Stimulated activated CD4-positive, alpha-beta T cell treated with anti-CD3 and anti-CD28 coated beads, Interleukin-15, amount 100 ng/mL, for 1 hour (primary cell): ENCODE measurements at places on chromosomes 6 and 20.

DNA sequence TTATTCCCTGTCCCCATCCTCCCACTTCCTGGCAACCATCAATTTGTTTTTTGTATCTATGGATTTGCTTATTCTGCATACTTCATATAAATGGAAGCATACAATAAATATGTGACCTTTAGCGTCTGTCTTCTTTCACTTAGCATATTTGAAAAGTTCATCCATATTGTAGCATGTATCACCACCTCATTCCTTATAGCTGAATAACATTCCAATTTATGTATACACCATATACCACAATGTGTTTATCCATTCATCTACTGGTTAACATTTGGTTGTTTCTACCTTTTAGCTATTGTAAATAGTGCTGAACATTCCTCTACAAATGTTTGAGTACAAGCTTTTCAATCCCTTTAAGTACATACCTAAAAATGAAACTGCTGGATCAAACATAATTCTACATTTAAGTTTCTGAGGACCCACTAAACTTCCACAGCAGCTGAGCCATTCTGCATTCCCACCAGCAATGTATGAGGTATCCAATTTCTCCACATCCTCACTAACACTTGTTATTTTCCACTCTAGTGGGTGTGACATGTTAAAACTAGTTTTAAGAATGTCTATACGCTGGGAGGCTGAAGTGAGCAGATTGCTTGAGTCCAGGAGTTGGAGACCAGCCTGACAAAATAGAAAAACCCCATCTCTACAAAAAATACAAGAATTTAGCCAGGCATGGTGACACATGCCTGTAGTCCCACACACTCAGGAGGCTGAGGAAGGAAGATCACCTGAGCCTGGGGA is 32.9 kb downstream of the NUDT3 start:
- DNase-seq, result no peak

GRCh38 chr6:43311666-43312065 is 3.0 kb upstream of the CRIP3 start:
- DNase-seq, result no peak

GRCh38 chr6:27059621-27060425 is 187.7 kb upstream of the PRSS16 start:
- DNase-seq, result no peak

GRCh38 chr20:35661053-35661452 is 3.6 kb downstream of the CPNE1 start:
- no peak for DNase-seq

GRCh38 chr6:113488812-113489685 is 368.1 kb upstream of the MARCKS start:
- DNase-seq, result no peak

- no peak for DNase-seq
These were observed 144.1 kb upstream of the PDE7B start for GRCh38 chr6:135707426-135707825.

DNA sequence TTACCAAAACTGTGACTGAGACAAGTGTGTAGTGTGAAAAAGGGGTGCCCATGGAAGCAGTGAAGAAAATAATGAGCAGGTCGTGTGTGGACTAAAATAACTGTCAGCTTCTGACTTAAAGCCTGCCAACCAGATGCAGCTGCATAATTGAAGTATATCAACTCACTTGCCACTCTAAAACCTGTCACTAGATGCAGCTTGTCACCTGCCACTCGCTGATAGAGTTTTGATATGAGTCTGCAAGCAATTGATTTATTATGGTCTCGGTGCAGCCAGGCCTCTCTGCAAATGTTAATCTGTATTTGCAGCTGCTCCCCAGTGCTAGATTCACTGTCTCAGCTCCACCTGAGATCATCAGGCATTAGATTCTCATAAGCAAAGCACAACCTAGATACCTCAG is 1090.0 kb upstream of the EYS start:
- DNase-seq, result no peak

DNA sequence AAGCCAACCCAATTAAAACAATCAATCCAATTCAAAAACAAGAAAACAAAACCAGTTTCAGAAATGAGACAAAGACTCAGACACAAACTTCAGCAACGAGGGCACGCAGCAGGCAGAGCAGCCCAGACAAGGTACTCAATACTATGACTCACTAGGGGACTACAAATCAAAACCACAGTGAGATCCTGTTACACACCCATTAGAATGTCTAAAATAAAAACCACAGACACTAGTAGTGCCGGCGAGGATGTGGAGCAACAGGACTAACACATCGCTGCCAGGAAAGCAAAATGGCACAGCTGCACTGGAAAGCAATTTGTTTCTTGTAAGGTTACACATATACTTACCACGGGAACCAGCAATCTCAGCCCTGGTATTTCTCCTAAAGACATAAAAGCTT is 28.4 kb upstream of the MAS1L start:
- no peak for DNase-seq

- DNase-seq, result no peak
These were observed 59.9 kb upstream of the TMEM30A start for GRCh38 chr6:75344455-75344854.

DNA sequence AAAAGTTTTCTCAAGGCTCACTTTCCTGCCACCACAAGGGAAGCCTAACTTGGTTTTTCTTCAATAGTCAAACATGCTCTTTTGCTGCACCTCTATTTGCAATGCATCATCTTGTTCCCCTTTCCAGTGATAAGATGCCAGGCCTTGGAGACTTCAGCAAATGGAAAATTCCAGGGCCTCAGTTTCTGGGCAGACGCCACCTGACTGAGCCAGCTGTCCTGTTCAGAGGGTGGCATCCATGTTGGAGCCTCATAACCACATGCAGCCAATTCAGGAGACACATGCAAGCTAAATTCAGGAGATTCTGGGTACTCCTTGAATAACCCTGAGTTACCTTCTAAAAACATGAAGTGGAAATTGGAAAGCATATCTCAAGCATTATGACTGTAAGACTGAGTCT is 285.6 kb upstream of the RNF24 start:
- no peak for DNase-seq

DNA sequence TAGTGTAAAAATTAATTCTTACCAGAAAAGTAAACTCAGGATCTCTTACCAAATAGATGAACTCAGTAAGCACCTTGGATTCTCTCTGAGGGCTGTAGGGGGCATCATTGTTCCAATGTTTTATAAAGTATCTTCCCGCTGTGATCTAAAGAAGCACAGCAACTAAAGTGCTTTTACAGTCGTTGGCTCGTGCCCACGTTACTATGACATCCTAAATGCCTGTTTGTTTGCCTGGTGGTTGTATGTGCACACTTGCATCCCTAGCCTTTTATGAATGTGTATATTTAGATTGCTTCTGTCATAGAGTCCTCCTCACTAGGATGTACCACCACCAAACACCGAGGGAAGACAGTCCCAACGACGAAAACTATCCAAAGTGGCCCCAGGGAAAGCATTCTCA is 34.5 kb downstream of the SLX4IP start:
- DNase-seq, result no peak

DNA sequence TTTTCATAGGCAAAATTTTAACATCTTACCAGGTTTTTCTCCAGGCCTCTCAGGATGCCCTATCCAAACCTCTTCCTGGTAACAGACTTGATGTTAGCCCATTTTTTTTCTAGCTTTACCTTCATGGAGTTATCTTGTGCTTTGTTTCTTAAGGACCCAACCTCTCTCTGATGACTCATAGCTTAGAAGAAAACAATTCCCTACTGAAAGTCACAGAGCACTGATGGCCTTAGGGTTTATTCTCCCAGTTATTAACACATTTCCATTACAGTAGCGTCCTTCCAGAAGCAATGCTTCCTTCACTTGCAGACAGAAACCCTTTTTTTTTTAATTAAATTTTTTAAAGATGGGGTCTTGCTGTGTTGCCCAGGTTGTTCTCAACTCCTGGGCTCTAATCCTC is 79.4 kb downstream of the IYD start:
- no peak for DNase-seq

GRCh38 chr6:11389977-11390376 is 147.6 kb upstream of the TMEM170B start:
- DNase-seq, result no peak

DNA sequence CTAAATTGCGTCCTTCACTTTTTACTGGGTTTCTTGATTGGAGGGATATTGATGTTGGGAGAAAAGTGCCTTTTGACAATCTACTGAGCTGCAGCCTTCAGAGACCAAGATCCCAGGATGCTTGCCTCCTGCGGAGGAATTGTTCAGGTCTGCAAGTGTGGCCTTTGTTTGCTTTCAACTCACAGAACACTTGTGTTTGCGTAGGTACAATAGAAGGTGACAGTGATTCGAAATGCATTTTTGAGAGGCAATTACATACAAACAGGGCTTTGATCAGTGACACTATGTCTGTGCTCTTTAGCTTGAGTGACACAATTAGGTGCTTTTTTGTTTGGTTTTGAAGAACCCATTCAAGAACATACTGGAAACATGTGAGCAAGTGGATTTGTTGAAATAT is 600.6 kb downstream of the QKI start:
- DNase-seq, result no peak

GRCh38 chr6:139977887-139978332 is 603.5 kb upstream of the CITED2 start:
- DNase-seq, result no peak

DNA sequence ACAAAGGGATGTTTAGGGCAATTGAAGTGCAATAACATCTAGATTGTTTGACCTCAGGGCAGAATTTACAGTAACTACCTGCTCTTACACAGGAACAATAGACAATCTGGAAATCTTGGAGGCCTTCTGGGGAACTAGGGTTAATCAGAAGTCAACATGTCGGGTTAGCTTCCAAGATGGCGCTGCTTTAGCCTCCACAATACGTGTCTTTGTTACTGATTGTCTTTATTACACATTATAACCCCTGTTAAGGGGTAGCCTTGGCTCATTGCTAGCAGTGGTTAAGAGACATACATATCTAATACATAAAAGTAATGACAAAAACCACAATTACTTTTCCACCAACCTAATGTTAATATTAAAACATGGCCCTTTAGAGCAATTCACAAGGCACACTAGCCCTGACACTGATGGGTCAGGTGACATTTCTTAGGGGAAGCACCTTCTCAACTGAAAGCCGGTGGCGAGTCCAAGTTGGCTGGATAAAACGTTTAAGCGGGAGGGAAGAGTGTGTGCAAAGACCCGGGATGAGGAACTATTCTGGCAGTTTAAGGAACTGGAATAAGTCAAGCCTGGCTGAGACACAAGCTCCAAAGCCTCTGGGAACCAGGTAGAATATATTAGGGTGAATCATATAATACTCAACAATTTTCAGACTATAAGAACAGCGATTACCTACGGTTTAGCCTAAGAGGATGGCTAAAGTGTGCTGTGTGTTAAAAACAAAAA is 236.9 kb downstream of the BCAS1 start:
- DNase-seq, result no peak

GRCh38 chr6:54083287-54083686 is 28.0 kb upstream of the MLIP start:
- DNase-seq, result no peak

GRCh38 chr6:168125429-168126001 is 46.5 kb upstream of the FRMD1 start:
- DNase-seq, result no peak

- DNase-seq, result no peak
These were observed 95.2 kb downstream of the PLCB1 start for GRCh38 chr20:8227293-8227692.

- DNase-seq, result peak; percentile 33
These were observed at the start of gene PLEKHG1 for GRCh38 chr6:150599199-150600009. PLEKHG1 (plus strand) TSS chr6:150599885; CDS start chr6:150733682, 133,797 bp downstream.

DNA sequence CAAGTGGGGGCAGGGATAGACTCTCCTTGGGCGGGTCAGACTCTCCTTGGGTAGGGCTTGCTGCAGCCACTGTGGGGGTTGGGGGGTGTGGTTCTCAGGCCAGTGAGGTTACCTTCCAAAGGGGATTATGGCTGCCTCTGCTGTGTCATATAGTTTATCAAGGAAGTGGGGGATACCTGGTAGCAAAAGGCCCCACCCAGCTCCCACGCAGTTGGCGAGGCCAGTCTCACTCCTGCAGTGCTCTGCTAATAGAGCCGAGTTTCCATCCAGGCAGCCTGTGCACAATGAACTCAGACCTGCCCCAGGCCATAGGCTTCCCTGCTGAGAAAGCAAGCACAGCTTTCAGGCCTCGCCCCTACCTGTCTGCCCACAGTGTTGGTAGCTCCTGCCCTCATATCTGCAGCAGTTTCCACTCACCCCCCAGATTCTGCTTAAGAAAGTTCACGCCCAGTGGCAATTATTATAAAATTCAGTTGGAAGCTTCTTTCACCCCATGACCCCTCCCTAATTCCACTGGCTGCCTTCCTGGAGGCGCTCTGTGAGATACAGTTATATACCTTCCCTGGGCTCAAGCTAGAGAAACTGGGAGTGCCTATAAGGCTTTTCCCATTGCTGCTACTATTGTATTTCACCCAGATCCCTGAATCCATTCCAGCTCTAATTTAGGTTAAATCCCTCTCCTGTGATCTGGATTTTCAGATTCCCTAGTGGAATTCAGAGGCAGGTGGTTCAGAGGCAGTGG is 56.1 kb downstream of the HDDC2 start:
- DNase-seq, result no peak

- no peak for DNase-seq
These were observed 23.2 kb upstream of the FOXP4 start for GRCh38 chr6:41522780-41523548.

DNA sequence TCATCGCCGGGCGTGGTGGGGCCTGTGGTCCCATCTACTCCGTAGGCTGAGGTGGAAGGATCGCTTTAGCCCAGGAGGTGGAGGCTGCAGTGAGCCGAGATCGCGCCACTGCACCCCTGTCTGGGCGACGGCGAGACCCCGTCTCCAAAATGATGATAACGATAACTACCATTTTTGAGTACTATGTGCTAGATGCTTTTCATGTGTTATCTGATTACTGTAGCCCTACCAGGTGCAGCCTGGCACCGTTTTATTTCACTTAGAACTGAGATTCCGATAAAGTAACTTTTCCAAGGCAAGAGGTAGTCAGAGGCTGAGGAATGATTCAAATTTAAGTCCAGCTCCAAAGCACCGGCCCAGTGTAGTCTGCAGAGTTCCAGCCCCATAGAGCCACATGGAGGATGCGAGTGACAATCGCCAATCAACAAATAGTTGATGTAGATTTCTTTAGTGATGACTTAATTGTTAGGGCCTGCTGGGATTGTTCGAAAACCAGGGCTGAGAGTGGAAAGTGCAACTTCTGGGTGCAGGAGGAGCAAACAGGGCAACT is 727 bp downstream of the ERMARD start:
- no peak for DNase-seq

GRCh38 chr20:3165473-3166337 is 6.0 kb upstream of the FASTKD5 start:
- DNase-seq, result no peak

DNA sequence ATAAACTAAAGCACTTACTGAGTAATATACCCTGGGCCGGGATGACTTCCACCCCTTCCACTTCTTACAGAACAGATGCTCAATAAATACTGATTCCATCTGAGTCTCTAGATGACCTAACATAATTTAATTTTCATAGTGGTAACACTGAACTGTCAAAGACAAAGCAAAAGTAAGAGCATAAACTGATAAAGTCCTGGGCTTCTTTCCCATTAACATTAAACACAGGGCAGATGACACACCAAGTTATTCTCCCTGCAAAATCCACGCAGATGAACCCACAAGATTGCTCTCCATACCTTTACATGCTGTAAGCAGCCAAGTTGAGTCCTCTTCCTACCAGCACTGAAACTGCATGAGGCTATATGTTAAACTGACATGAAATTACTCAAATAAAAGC is 27.1 kb downstream of the AGPAT4 start:
- DNase-seq, result no peak
